GM12864 (cell line): ENCODE measurements at places on chromosomes 12 and 14.

- no peak for DNase-seq
These were observed 189.7 kb downstream of the EPS8 start for GRCh38 chr12:15599266-15600037.

GRCh38 chr14:22554498-22555383, 34.3 kb downstream of the DAD1 start:
- no peak for DNase-seq

- no peak for DNase-seq
These were observed 196.2 kb upstream of the FOXG1 start for GRCh38 chr14:28570391-28570790.

- peak; percentile 16 for DNase-seq
These were observed 281.7 kb upstream of the AMIGO2 start for GRCh38 chr12:47361389-47362021.
